Vagina (tissue), 2 donors: ENCODE measurements at places on chromosomes 7 and 10.
A peak's percentile ranks its signal among the peaks of the same experiment; 100 is the strongest.

DNA sequence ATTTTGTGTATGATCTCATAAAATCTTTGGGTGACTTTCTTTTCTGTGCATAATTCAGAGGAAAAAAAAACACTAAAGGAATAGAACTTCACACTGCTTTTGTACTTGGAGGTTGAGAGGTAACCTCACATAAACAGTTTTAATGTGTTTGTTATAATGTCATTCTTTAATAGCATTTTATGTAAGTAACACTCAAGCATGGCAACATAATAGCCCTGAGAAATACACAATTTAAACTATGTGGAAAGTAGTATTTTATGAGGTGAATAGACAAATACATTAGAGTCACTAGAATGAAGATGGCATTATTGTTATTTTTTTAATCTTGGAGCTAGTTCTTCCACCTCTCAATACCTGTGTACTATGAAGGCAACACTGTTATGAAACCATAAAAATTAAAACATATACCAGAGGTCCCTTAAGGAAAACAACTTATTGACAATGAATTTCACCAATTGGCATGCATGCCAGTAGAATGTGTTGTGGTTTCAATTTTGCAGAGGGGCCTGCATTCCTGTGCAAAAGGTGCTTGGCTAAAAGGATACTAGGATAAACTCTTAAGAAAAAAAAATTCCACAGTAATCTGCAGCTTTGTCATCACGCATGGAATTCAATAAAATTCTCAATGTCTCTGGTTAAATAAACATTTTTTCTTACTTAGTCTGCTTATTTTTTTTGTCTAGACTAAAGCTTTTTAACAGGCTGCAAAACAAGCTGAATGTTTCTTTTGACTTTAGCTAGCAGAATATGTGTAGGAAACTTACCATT is 102.5 kb downstream of the CD36 start:
- H3K36me3 ChIP-seq: no peaks in the 10 kb centered on the region
- H3K4me3 ChIP-seq: no peak overlapping the region
- no peak for DNase-seq
- H3K4me1 ChIP-seq: peaks cover 8% of the 10 kb centered on the region
- H3K27me3 ChIP-seq: no peaks in the 10 kb centered on the region

DNA sequence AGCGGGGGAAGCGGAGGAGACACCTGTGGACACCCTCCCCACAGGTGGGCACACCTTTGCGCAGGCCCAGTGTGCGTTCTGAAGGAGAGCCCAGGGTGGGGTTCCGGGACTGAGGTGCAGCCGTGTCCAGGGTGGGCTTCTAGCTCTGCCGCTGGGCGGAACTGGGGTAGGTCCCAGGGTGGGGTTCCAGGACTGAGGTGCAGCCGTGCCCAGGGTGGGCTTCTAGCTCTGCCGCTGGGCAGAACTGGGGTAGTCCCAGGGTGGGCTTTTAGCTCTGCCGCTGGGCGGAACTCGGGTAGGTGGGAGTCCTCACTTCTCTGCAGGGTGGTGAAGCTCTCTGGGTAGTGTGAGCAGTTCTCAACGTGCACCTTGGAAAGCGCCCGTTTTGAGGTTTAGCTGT is 78.7 kb downstream of the DNAJB6 start:
- H3K4me1 ChIP-seq: no peaks in the 10 kb centered on the region
- no peaks in the 10 kb centered on the region for H3K36me3 ChIP-seq
- no peaks in the 10 kb centered on the region for H3K27me3 ChIP-seq
- no peak overlapping the region for H3K4me3 ChIP-seq
- H3K27ac ChIP-seq: no peak overlapping the region
- no peak for DNase-seq

- no peaks in the 10 kb centered on the region for H3K4me1 ChIP-seq
- H3K36me3 ChIP-seq: no peaks in the 10 kb centered on the region
- H3K4me3 ChIP-seq: no peak overlapping the region
- no peak overlapping the region for H3K27ac ChIP-seq
- DNase-seq: no peak
- H3K27me3 ChIP-seq: no peaks in the 10 kb centered on the region
Observed at GRCh38 chr10:5265139-5265538, 68.5 kb downstream of the AKR1C4 start.

GRCh38 chr7:159114096-159114495 is 30.6 kb downstream of the VIPR2 start:
- no peaks in the 10 kb centered on the region for H3K36me3 ChIP-seq
- no peak overlapping the region for H3K27ac ChIP-seq
- no peaks in the 10 kb centered on the region for H3K27me3 ChIP-seq
- H3K4me3 ChIP-seq: no peak overlapping the region

GRCh38 chr10:44051584-44052385 is 333.1 kb downstream of the CXCL12 start:
- DNase-seq: peak; percentile 54
- H3K36me3 ChIP-seq: no peaks in the 10 kb centered on the region
- peaks cover 25% of the 10 kb centered on the region for H3K4me1 ChIP-seq
- no peak overlapping the region for H3K27ac ChIP-seq
- no peaks in the 10 kb centered on the region for H3K27me3 ChIP-seq
